HS-5 (cell line): ENCODE measurements at places on chromosomes 6 and 20.
A peak's percentile ranks its signal among the peaks of the same experiment; 100 is the strongest.

DNA sequence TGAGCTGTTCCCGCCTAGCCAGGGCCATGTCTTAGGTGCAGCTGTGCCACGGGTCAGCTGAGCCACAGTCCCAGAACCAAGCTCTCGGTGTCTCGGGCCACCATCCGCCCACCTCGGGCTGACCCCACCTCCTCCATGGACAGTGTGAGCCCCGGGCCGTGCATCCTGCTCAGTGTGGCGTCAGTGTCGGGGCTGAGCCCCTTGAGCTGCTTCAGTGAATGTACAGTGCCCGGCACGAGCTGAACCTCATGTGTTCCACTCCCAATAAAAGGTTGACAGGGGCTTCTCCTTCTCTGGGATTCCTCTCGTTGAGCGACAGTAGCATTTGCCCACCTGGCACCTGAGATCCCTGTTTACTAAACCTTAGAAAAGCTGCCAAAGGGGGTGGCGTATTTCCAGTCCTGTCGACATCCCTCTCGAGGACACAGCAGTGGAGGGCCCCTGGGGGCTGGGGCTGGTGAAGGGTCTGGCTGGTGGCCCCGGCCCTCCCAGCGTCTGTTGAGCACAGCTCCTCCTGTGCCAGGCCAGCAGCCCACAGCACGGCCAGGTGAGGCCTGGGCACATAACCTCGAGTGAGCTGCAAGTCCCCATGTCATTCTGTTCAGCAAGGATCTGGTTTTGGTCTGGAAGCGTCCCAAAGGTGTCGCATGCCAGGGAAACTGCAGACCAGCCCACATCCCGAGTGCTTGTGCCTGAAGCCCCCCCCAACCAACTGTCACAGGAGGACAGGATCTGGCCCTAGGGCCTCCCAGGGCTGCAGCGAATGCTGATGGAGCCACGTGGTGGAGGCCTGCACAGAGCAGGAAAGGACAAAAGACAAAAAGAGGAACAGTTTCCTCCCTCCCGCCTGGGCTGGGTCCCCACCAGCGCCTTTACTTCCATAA is 21.2 kb upstream of the PYGB start:
- DNase-seq = no peak

DNA sequence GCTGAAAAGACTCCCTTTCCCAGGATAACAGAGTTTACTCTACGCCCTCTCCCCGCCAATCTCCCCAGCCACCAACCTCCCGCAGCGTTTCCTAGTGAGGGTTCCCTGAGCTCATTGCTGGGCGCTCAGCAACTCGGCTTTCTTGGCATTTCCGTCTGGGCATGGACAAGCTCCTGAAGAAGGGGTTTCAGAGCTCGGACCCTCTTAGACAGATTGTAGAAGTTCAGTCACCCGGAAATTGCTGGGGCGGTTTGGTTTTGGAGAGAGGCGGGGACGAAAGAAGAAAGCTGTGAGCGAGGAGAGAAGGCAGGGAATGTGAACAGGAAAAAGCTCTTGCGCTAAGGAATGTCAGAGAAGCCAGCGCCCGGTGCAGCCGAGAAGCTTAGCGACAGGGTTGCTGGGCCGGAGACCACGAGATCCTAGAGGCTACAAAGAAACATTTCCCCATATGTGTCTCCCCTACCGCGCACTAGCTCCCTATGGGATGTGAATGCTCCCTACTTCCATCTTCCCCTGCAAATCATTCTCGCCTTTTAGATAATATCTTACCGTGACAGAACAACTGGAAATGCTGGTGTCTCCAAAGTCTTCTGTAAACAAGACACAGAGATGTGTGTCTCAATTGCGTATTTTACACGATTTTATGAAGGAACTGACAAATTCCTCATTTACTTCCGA is 15.8 kb downstream of the POM121L2 start:
- no peak for DNase-seq

DNA sequence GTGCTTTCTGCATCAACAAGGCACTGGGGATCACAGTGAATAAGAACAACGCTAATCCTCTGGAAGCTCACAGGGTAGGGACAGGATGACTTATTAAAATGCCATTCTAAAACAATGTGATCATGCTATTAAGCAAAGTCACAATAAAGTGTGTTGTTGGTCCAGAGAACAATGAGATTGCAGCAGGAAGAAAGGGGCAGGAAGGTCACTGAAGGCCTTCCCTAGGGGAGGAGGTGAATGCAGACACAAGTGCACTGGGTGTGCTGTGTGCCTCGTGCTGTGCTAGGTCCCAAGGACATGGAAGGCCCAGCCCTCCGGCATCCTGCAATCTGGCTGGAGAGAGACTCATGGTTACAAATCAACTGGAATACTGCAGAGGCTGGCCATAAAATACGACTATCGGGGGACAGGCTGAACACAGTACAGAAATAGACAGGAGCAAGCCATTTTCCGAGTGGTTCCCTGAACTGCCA is 55.7 kb downstream of the LYRM4 start:
- DNase-seq = no peak

- no peak for DNase-seq
Observed at GRCh38 chr20:38216746-38217595, 43.6 kb downstream of the KIAA1755 start.

- DNase-seq = peak; percentile 73
Observed at GRCh38 chr20:22379472-22379871, 204.9 kb downstream of the FOXA2 start.

DNA sequence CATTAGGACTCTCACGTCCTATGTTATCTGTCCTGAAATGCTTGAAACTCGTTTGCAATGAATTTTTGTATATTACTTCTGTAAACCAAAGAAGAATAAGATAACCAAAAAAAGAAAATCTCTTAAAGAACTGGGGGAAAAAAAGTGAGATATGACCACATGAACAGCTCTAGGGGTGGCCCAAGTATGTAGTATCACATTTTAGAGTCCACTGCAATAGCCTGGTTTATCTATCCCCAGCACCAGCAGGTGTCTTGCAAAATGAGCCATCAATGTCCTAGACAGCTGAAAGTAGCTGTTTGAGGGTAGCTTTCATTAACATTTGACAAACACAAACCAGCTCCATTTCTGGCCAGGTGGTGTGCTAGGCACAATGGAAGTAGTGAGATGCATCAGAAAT is 102.8 kb downstream of the PXDC1 start:
- no peak for DNase-seq

GRCh38 chr6:111681860-111682259 is 76.2 kb upstream of the TRAF3IP2 start:
- no peak for DNase-seq

- DNase-seq = no peak
Observed at GRCh38 chr6:88301888-88302768, 136.0 kb upstream of the CNR1 start.

GRCh38 chr6:170276369-170277057 is 14.4 kb downstream of the DLL1 start:
- no peak for DNase-seq

DNA sequence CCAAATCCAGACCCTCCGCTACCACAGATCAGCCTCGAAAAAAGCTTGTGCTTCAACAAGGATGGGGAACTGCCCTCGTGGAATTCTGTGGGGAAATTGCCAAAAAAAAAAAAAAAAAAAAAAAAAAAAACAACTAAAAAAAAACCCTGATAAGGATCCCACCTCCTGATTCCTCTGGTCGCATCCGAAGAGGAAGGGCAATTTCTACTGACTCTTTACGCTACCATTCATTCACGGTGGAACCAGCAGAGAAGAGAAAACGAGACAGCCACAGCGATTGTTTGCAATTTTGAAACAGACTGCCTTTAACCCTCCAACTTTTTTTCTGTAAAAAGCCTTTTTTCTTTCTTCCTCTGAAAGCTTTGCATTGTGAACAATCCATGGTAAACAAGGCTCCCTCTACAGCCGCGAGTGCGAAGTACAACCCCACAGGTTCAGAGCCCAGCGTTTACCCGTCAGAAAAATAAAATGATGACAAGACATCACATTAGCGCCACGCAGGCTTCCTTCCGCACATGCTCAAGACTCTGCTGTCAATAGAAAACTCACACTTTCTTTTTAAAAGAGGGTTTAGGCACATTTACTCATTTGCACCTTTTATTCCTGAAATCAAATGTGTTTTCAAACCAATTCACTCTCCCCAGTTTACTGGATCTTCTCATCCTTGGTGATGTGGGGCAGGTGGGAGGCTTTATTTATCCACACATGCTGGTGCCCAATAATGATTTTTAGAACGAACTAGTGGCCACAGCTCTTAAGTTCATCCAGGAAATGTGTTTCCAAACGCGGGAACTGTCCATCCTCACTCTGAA is 100.0 kb downstream of the NOL4L start:
- peak; percentile 67 for DNase-seq

GRCh38 chr6:158086054-158086503 is 82.0 kb downstream of the SERAC1 start:
- no peak for DNase-seq

DNA sequence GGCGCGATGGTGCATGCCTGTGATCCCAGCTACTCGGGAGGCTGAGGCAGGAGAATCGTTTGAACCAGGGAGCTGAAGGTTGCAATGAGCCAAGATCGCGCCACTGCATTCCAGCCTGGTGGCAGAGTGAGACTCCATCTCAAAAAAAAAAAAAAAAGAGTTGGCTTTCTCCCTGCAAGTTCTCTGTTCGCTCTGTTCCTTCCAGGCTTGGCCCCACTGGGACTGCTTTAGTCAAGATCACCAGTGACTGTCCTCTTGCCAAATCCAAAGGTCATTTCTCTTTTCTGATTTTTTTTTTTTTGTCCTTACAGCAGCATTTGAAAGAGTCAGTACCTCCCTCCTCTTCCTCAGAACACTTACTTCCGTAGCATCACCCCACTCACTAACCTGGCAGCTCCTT is 10.8 kb upstream of the GNRH2 start:
- DNase-seq = no peak

- DNase-seq = no peak
Observed at GRCh38 chr6:155778336-155778735, 322.7 kb upstream of the NOX3 start.

- DNase-seq = no peak
Observed at GRCh38 chr20:58188527-58188926, 39.9 kb downstream of the ANKRD60 start.

DNA sequence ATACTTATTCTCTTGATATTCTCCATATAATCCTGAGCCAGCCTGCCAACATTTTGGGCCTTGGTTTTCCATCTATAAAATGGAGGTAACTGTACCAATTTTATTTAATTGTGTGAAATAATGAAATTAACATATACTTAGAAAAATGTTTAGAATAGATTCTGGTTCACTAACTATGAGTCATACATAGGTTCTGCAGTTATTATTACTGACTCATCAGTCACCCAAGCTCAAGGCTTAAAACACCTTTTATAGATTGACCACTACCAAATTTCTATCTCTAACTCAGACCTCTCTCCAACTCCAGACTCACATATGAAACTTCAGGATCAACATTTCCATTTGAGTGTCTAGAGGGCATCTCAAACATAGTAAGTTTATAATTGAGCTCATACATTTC is 1277.2 kb upstream of the GJE1 start:
- DNase-seq = no peak

GRCh38 chr20:63689046-63690002 is 7.1 kb upstream of the TNFRSF6B start:
- DNase-seq = no peak

GRCh38 chr6:136660727-136661126 is 110.5 kb upstream of the MAP7 start:
- no peak for DNase-seq

- no peak for DNase-seq
Observed at GRCh38 chr6:13643125-13643524, 28.0 kb downstream of the NOL7 start.

GRCh38 chr6:134830940-134831339 is 119.0 kb downstream of the ALDH8A1 start:
- no peak for DNase-seq

DNA sequence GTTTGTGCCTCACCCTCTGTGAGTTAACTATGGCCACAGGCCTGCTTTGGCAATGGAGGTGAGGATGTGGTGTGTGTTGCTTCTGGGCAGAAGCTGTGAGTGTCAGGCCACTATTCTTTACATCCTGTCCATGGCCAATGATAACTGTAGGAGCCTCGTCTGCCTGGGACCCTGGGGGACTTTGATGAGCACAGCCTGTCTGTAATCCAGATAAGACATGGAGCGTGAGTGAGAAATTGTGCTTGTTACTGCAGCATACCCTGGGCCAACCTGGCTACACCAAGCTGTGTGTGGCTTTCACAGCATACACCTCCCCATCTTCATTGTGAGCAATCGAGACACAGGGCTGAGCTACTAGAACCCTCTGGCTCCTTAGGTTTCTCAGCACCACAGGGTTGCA is 150.4 kb downstream of the MYLK4 start:
- no peak for DNase-seq

DNA sequence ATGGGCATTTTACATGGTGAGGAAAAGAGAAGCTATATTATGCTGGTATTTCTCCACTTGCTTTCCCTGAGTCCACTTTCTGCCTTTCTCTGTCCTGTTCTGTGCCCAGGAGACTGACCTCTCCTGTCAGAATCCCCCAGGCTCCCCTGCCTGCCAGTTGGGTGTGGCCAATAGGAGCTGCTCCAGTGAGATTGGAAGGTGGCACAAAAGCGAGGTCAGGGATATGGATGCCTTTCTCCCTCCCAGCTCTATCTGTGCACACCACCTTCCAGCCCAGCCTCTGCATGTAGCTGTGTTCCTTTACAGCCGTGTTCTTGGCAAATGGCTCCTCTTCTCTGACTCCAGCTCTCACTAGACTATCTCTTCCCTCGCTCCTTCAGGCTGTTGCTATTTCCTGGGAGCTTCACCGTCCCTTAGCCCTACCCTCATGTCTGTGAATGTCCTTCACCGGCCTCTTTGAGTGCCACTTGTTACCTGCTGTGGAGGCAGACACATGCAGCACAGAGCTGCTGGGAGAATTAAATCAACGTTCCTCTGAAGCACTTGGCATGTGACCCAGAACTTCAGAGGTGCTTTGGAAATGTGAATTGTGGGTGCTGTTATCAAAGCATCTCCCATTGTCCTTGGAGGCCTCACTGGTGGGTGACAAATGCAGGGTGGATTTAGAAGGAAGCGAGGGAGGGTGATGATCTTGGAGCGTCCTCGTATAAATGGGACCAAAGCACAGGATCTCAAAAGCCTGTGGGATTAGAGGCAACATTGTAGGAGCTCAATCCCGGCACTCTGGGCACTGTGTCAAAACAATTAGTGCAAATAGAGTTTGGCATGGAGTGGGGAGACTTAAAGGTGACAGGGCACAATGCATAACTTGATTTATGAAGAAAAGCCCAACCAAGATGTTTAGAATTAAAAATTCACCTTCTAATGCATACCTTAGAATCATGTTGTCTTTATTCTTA is 28.9 kb upstream of the RALGAPA2 start:
- DNase-seq = no peak
